Naive B cell (primary cell): ENCODE measurements at places on chromosomes 6 and 20.

- no peak for DNase-seq
Observed at GRCh38 chr6:113361014-113361645, 496.0 kb upstream of the MARCKS start.

- no peak for DNase-seq
Observed at GRCh38 chr6:73666393-73666792, 12.6 kb upstream of the SLC17A5 start.

- DNase-seq, result no peak
Observed at GRCh38 chr20:62739581-62740285, 31.1 kb downstream of the NTSR1 start.

GRCh38 chr20:23018432-23018831 lies 16.7 kb upstream of the SSTR4 start:
- no peak for DNase-seq

DNA sequence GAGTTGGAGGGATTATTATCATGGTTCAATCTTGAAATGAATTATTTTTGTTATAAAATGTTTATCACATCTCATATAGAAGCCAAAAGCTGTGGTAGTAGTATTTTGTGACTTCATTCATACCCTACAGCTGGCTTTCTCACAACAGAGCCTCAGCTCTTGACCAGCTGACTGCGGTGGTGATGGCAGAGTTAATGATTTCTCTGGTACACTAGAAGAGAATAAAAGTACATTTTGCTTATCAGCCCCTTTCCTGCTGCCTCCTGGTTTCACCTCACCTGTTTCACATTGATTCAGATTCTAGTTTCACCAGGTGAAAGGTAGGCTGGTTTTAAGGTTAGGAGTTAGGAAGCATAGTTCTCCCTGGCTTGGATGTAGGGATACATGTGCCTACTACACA lies 55.7 kb downstream of the AFG1L start:
- DNase-seq, result no peak

DNA sequence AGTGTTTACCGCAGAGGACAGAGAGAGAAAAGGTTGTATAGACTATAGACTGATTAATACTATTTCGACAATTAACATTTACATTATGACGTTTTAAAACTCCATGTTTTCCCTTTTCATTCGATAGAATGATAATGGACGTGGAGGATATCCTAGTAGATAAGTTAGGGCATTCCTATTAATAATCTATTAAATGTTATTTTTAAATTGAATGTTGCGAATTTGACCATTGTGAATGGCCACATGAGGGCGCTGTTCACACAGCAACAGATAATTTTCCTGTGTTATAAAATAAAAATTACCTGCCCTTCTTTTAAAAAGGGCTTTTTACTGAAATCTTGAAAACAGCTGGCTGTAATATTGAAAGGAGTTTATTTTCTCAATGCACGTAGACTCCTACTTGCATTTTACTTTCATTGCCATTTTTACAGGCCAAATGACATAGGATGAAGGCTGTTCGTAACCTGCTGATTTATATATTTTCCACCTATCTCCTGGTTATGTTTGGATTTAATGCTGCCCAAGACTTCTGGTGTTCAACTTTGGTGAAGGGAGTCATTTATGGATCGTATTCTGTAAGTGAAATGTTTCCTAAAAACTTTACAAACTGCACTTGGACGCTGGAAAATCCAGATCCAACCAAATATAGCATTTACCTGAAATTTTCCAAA lies 3.3 kb downstream of the ADGRB3 start:
- no peak for DNase-seq

- DNase-seq, result no peak
Observed at GRCh38 chr6:152329638-152330448, 307.3 kb downstream of the SYNE1 start.

GRCh38 chr20:59605601-59606364 lies 1.4 kb downstream of the PHACTR3 start:
- no peak for DNase-seq

DNA sequence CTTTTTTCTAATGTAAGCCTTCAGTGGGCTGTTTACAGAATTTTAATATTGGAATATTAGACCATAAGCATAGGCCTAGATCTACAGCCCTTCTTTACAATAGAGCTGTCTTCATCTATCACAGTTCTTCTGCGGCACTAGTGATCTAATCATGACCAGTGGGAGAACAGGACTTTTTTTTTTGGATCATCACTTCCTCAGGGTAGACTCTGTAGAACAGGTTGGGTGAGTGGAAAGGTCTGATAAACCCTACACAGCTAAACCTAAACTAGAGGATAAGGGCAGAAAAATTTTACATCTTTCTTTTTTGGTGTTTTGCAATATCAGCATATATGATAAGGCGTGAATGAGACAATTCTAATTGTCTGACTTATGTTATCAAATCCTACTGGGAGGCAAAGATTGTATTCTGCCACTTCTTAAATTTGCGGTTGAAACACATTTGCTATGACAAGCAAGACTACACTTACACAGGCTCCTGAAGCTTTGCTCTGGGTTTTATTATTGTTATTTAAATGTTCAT lies 52.2 kb downstream of the GOPC start:
- no peak for DNase-seq

DNA sequence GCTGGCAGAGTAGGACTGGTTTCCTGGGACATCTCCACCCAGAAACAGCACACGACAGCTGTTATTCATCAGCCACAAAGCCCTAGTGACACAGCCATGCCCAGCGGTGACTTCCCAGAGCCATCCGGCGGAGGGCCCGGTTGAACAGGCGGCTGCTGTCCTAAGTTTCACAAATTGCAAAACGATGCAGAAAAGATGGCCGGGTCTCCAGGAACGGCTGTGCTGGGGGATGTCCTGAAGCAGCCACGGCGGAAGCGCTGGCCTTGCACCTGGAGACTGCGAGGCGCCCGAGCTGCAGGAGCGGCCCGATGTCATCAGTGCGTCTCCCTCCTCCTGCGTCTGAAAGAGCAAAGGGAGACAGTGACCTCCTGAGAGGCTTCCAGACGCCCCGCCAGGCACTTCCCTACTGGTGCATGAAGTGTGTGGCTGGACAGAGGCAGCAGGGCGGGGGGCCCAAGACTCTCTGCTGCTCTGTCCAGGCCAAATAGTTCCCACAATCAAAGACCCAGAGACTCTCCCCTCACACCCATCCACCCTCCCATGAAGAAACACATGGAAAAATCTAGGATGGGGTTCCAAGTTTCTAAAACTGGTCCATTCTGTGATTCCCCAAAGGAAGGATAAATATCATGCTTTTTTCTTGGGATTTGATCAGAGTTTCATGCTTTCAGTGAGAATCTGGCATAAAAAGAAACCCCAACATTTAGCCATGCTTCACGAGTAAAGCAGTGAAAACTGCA lies 44.0 kb downstream of the SSR1 start:
- DNase-seq, result no peak

DNA sequence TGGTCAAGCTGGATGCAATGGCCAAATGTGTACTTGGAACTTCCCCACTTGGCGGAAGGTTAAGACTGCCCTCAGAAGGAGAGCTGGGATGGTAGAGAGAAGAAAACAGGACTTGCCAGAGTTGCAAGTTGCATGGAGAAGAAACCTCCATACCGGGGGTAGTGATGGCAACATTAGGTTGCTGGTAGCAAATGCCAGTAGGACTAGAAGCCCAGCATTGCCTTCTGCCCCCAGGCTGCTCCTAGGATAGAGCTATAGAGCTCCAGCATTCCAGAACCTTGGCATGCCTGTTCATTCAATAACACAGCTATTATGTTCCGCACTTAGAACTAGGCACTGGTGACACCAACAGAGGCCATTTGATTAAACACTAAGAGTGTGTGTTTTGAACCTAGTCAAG lies 26.6 kb downstream of the TFEB start:
- no peak for DNase-seq

- no peak for DNase-seq
Observed at GRCh38 chr6:75556240-75556639, 45.4 kb upstream of the SENP6 start.

GRCh38 chr6:7060769-7061516 lies 46.8 kb upstream of the RREB1 start:
- DNase-seq, result no peak

GRCh38 chr6:96302991-96303390 lies 218.6 kb upstream of the UFL1 start:
- DNase-seq, result no peak

- no peak for DNase-seq
Observed at GRCh38 chr6:52661551-52661950, 9.4 kb upstream of the TMEM14A start.

- no peak for DNase-seq
Observed at GRCh38 chr6:6806844-6807518, 218.5 kb downstream of the LY86 start.

GRCh38 chr6:7045331-7045730 lies 62.4 kb upstream of the RREB1 start:
- DNase-seq, result no peak

DNA sequence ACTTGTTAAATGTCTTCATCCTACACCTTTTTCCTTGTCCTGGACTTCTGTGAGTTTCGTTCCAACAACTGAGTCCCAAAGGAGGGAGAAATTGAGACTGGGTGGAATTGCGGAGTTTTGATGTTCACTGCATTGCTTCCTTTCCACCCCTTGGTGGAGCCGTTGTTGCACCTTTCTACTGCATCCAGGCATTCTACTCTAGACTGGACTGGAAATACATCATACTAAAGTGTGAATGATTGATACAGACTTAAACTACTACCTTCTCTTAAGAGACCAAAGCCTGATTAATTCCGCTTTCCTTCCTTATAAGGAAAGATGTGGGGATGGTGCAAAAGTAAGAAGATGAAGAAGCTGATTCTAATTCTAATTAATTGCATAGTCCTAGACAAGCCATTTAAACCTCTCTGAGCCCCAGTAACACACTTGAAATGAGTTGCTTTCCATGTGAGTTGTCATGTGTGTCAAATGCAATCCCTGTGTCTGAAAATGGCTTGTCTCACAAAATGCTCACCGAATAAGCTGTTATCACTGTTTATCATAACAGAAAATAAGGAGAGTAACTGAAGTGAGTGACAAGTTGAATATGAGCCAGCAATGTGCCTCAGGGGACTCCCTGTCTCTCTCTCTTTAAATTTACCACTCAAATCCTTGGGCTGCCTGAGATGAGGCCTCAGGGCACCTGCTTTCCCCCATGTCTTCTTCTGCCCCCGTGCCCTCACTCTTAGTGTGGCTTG lies 338.3 kb upstream of the CHD6 start:
- DNase-seq, result no peak

- peak; percentile 76 for DNase-seq
Observed at GRCh38 chr20:1897965-1898464, 2.8 kb downstream of the SIRPA start.

- no peak for DNase-seq
Observed at GRCh38 chr6:127794405-127794804, 106.5 kb downstream of the THEMIS start.

DNA sequence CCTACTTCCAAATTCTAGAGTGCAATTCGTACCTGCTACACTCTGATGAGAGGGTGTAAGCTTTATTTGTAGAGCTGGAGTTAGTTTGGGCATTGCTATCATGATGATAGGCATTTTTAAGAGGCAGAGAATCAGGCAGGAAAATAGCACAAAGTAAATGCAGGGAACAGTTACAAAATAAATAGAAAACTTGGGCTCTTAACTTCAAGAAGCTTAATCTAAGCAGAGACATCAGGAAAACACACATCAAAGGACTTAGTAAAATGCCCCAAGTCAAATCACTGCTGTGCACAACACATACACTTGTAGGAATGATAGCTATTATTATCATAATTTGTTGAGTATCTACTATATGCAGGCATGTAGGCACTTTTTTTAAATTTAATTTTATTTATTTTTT lies 381.2 kb downstream of the CD83 start:
- no peak for DNase-seq

DNA sequence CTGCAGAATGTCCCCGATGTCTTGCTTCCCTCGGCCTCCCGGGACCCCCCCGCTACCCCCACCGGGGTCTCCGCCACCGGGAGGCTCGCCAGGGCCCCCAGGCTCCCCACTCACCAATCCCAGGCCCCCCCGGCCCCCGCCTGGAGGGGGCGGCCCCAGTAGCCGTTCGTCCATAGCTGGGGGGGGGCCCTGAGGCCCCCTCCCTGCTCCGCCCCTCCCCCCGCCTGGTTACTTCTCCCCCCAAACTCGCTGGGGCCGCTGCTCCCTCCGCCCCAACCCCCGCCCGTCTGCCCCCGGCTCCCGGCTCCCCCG lies 304 bp downstream of the PBX2 start:
- DNase-seq, result no peak

GRCh38 chr6:106097411-106098231 lies 11.5 kb downstream of the PRDM1 start:
- DNase-seq, result peak; percentile 69

DNA sequence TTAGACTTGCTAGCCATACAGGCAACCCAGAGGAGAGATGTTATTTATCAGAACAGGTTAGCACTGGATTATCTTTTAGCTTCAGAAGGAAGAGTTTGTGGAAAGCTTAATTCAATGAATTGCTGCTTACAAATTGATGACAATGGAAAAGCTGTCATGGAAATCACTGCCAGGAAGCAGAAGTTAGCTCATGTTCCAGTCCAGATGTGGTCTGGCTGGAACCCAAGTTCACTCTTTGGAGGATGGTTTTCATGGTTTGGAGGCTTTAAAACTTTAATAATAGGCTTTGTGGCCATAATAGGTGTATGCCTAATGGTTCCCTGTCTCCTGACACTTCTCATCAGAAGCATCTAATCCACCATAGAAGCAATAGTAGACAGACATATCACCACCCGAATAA lies 699.0 kb downstream of the PHF3 start:
- no peak for DNase-seq

DNA sequence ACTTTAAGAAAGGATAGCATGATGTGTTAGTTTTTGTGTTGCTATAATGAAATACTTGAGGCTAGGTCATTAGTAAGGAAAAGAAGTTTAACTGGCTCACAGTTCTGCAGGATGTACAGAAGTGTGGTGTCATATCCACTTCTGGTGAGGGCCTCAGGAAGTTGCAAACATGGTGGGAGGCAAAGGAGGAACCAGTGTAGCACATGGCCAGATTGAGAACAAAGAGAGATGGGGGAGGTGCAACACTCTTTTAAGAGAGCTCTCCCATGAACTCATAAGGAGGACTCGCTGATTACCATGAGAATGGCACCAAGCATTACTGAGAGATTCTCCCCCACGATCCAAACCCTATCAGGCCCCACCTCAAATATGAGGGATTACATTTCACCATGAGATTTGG lies 265.4 kb downstream of the RIMS1 start:
- no peak for DNase-seq

DNA sequence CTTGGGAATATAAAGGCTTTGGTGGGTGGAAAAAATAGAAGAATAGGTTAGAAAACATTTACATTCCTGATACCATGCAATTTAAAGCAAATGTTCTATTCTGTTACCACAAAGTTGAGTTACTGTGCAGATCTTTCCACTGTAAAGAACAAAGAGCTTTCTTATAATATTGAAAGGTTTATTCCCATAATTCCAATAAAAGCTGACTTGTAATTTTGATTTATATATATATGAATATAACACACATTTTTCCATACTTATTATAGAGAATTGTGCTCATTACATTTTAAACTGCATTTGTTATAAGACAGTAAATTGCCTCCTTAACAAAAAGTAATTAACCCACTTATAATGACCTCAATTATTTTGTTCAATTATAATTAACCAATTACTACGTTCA lies 135.9 kb downstream of the RNASET2 start:
- DNase-seq, result no peak
